MM.1S (cell line): ENCODE measurements at places on chromosomes 16 and 17.

DNA sequence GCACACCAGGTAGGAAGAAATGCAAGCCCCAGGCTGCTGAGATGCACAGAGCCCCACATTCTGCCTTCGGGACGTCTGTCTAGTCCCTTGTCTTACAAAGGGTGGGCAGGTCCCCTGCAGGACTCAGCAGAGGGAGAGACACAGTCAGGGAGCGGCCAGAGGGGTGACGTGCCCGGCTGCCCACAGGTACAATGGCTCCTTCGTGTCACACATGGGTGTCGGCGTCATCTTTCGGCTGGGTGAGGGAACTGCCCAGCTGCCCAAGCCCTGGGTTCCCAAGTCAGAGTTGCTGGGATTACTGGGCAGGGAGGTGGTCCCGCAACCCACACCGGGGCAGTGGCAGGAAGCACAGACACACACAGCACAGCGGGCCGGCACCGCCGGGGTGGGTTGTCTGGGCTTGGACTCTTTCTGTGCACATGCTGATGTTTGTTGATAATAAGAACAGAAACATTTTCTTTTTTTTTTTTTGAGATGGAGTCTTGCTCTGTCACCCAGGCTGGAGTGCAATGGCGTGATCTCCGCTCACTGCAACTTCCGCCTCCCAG is 80.6 kb downstream of the JPH3 start:
- no peak for DNase-seq
- H3K4me3 ChIP-seq = no peak overlapping the region
- no peaks in the 10 kb centered on the region for H3K4me1 ChIP-seq
- no peaks in the 10 kb centered on the region for H3K36me3 ChIP-seq
- H3K27ac ChIP-seq = no peak overlapping the region

GRCh38 chr17:45908935-45909334 is 14.6 kb downstream of the MAPT start:
- no peaks in the 10 kb centered on the region for H3K27me3 ChIP-seq
- H3K27ac ChIP-seq = no peak overlapping the region
- no peaks in the 10 kb centered on the region for H3K4me1 ChIP-seq
- no peaks in the 10 kb centered on the region for H3K36me3 ChIP-seq

DNA sequence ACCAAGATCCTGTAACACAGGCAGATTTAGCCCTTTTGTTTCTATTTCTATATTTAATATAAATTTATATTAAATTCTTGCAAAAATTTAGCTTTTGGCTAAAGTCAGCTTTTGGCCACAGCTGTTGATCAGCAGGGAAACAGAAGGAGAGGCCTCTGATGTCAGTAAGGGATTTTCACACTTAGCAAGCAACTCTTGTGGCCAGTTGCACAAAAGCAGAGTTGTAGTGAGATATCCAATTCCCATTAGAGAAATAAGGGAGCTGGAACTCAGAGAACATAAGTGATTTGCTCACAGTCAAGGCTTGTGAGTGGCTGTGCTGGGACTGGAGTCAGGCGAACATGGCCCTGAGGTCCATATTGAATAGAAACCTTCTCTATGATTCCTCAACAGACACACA is 16.7 kb upstream of the HEATR6 start:
- no peak overlapping the region for H3K27ac ChIP-seq
- no peaks in the 10 kb centered on the region for H3K27me3 ChIP-seq
- H3K36me3 ChIP-seq = no peaks in the 10 kb centered on the region
- no peak for DNase-seq
- H3K4me3 ChIP-seq = no peak overlapping the region

GRCh38 chr16:56506941-56507340 is 12.9 kb downstream of the BBS2 start:
- no peak overlapping the region for H3K27ac ChIP-seq
- no peak overlapping the region for H3K4me3 ChIP-seq
- no peaks in the 10 kb centered on the region for H3K36me3 ChIP-seq
- H3K4me1 ChIP-seq = no peaks in the 10 kb centered on the region
- H3K27me3 ChIP-seq = no peaks in the 10 kb centered on the region

GRCh38 chr17:9668517-9668916 is 23.2 kb downstream of the USP43 start:
- no peak for DNase-seq
- H3K27me3 ChIP-seq = no peaks in the 10 kb centered on the region; the same call in 1 of the 2 replicates
- H3K4me3 ChIP-seq = no peak overlapping the region
- no peaks in the 10 kb centered on the region for H3K4me1 ChIP-seq
- no peak overlapping the region for H3K27ac ChIP-seq

GRCh38 chr17:74252211-74252610 is 21.8 kb upstream of the DNAI2 start:
- H3K27me3 ChIP-seq = peaks cover 85% of the 10 kb centered on the region
- H3K36me3 ChIP-seq = no peaks in the 10 kb centered on the region
- H3K4me1 ChIP-seq = no peaks in the 10 kb centered on the region
- no peak overlapping the region for H3K27ac ChIP-seq
- H3K4me3 ChIP-seq = no peak overlapping the region

DNA sequence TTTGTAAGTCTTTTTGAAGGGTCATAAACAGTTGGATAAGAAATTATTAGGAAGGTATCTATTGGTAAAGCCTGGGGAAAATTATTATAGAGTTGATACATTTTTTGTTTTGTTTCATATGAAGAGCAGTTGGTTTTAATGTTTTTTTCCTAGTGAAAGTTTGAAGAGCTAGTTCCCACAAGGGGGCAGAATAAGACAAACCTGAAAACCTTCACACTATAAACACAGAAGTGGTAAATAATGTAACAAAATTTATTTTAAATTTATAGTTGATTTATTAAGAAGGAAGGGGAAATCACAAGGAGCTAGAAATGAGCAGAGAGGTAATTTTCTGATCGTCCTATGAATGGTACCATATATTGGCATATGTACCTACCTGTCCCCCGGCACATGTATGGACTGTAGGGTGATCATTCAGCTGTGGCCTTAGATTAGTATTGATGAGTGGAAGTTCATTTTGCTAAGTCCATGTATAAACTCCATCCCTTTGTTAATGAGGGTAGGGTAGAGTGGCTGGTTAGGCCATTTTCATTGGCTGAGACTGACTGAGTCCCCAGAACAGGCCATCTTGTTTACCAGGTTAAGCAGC is 116.3 kb downstream of the TANC2 start:
- H3K27me3 ChIP-seq = no peaks in the 10 kb centered on the region
- peak; percentile 39 for DNase-seq
- no peaks in the 10 kb centered on the region for H3K36me3 ChIP-seq
- H3K27ac ChIP-seq = no peak overlapping the region
- no peaks in the 10 kb centered on the region for H3K4me1 ChIP-seq
- H3K4me3 ChIP-seq = no peak overlapping the region

GRCh38 chr17:8849311-8850041 is 18.0 kb downstream of the PIK3R6 start:
- no peaks in the 10 kb centered on the region for H3K36me3 ChIP-seq
- no peak overlapping the region for H3K4me3 ChIP-seq
- H3K27ac ChIP-seq = no peak overlapping the region
- no peak for DNase-seq
- H3K4me1 ChIP-seq = no peaks in the 10 kb centered on the region
- no peaks in the 10 kb centered on the region for H3K27me3 ChIP-seq

GRCh38 chr16:81493755-81494433 is 49.3 kb downstream of the CMIP start:
- no peak overlapping the region for H3K4me3 ChIP-seq
- H3K27me3 ChIP-seq = no peaks in the 10 kb centered on the region
- no peaks in the 10 kb centered on the region for H3K4me1 ChIP-seq
- H3K36me3 ChIP-seq = no peaks in the 10 kb centered on the region
- DNase-seq = no peak
- H3K27ac ChIP-seq = no peak overlapping the region

- H3K36me3 ChIP-seq = no peaks in the 10 kb centered on the region
- H3K27me3 ChIP-seq = no peaks in the 10 kb centered on the region
- H3K4me3 ChIP-seq = no peak overlapping the region
- H3K27ac ChIP-seq = no peak overlapping the region
Measured at GRCh38 chr17:17900615-17901520, 64.1 kb upstream of the SREBF1 start.

- peak overlapping the region; percentile 97 for H3K4me3 ChIP-seq
- DNase-seq = peak; percentile 70
- no peaks in the 10 kb centered on the region for H3K36me3 ChIP-seq
Measured at GRCh38 chr16:1413684-1414531, 596 bp downstream of the UNKL start.

- no peaks in the 10 kb centered on the region for H3K27me3 ChIP-seq
- DNase-seq = no peak
- no peak overlapping the region for H3K4me3 ChIP-seq
Measured at GRCh38 chr17:22217135-22217534, 524.8 kb downstream of the KCNJ18 start.

DNA sequence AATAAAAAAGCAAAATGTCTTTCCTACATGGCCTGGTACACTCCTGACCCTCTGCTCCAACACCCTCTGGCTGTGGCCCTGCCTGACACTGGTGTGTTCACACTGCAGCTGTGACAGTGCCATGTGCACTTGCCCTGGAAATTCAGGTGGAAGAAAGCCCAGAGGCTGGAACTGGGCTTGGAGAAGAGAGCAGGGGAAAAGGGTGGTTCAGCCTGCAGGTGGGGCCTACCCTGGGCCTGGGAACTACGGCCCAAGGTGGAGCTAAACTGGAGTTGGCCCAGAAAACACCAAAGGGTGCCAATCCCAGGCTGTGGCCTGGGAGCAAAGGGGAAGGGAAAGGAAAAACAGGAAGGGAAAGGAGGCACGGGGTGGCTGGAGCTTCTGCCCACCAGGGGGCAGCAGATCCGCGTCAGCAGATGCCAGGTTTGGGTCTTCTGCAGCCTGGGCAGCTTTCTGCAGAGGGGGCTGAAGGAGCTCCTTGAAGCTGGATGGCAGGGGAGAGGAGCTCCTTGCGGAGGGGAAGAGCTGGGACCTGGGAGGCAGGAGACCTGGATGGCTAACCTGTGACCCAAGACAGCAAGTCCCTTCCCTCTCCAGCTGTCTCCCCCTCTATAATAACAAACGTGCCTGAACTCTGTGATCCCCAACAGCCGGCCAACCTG is 15.4 kb upstream of the CTCF start:
- H3K4me1 ChIP-seq = peaks cover 93% of the 10 kb centered on the region
- peak overlapping the region; percentile 61 for H3K4me3 ChIP-seq
- peak; percentile 78 for DNase-seq
- no peaks in the 10 kb centered on the region for H3K36me3 ChIP-seq
- no peaks in the 10 kb centered on the region for H3K27me3 ChIP-seq

- H3K27me3 ChIP-seq = no peaks in the 10 kb centered on the region
- H3K27ac ChIP-seq = no peak overlapping the region
- no peak overlapping the region for H3K4me3 ChIP-seq
- H3K4me1 ChIP-seq = peaks cover 23% of the 10 kb centered on the region
Measured at GRCh38 chr16:8935989-8936388, 27.7 kb downstream of the USP7 start.
